GOT3 (cell line): ENCODE measurements at places on chromosomes 2 and 18.

GRCh38 chr2:137050949-137051348, 285.6 kb downstream of the THSD7B start:
- no peak for DNase-seq

DNA sequence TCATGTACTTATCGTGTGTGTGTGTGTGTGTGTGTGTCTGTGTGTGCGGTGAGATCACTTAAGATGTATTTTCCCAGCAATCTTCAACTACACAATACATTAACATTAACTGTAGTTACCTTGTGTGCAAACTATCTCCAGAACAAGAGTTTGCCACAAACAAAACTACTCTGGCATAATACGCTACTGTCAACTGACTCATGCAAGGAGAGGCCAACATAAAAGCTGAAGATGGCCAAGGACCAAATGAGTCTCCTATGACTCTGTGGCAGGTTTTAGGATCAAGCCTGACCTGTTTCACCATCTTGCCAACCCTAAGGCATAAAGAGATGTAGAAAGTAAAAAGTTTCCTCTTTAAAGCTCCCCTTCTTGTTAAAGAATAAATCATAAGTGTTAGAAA, 20.1 kb downstream of the CYB5A start:
- DNase-seq, result no peak

- DNase-seq, result no peak
Observed at GRCh38 chr2:190068764-190069163, 6.2 kb upstream of the MSTN start.

DNA sequence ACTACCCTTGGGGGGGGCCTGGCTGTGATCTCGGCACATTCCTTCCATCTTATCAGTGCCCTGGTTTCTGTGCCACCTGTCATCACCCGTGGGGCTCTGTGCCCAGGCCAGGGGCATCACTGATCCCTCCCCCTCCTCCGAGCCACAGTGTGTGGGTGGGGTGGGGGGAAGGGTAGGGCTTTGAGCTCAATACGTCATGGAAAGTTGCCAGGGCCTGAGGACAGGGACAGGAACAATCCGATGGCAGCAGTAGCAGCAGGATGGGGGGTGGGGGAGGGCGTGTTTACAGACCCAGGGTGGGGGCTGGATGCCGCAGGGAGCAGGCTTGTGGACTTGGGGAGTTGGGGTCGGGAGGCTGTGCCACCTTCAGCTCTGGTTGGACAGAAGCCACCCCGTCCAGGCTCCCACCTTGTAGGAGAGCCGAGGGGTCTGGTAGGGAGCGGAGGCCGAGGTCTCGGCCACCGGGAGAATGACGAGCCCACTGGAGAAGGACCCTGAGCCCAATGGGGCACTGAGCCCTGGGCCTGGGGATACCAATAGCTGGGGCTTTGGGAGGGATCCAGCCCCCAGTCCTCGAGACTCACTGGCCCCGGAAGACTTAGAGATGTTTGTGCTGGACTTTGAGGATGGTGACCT, 3.5 kb downstream of the SLC4A3 start:
- DNase-seq, result no peak

DNA sequence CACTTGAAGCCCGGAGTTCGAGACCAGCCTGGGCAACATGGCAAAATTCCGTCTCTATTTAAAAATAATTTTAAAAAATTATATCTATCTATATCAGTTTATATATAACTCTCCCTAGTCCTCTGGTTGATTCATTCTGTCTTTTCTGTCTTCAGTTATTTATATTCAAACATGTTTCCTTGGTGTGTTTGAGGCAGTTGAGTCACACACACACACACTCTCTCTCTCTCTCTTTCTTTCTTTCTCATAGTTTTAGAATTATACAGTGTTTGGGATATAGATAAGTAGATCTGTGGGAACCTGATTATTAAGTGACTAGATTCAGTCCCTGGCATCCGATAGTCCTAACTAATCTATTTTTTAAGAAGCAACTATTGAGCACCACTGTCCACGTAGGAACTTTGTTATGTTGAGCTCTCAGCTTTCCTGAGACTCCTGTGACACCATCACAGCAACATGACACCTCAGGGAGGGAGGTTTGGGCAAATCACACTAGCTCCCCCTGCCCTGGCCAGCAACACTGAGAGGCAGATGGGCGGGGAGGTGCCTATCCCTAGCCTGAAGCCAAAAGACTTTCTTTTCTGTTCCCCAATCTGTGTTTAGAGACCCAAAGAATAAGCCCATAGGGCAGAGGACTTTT, 482.7 kb downstream of the DLGAP1 start:
- no peak for DNase-seq

- DNase-seq, result no peak
Observed at GRCh38 chr18:79367480-79367879, 28.2 kb upstream of the NFATC1 start.

- no peak for DNase-seq
Observed at GRCh38 chr2:167783261-167784083, 463.9 kb downstream of the STK39 start.

DNA sequence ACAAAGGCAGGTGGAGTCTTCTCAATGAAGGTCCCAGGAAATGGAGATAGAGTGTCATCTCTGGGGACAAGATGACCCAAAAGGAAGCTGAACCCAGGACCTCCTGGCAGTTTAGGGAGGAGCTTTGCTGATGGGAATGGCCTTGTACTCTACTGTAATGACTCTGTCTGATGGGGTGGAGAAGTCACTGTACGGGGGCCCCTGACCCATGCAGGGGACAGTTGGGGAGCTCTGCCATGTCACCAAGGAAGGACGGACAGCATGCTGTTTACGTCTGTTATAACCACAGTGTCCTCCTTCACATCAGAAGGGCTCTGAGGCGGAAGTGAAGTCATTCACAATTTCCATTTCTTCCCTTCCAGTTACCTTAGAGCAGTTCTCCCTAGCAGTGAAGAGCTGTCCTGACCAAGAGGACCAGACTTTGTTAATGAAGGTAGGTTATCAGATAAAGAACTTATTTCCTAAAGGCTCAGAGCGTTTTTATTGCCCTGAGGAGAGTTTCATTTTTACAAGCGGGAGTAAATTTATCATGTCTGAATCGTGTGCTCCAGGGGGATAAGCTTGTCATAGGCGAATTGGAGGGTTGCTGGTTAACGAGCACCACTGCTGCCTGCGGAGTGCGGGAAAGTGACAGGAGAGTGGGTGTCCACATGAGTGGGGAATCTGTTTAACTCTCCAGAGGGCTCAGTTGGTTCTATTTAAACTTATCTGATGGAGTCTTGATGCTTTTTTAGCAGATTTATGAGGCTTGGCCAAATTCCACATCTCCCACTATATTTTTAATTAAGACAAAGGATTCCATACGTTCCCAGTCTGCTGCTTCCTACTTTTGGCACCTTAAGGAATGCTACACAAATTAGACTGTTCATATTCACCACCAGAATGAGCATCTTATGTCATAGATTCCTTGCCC, 71.6 kb upstream of the BCL2L11 start:
- no peak for DNase-seq

DNA sequence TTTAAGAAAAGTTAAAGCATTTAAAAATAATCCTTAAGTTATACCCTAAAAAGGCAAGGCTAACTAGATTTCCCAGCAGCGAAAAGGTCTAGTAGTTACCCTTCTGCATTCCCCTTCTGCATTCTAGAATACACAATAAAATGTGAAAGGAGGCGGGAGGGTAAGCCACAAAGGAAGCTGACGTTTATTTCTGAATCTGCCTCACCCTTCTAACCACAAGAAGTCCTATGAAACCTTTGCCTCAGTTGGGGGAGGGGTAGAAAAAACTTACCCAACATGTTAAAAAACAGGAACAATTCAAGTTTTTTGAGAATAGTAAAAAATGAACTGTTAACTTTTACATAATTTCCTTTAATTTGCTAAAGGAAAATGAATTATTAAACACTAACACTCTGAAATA, 11.3 kb downstream of the STK17B start:
- DNase-seq, result no peak

GRCh38 chr2:9650119-9650821, 19.5 kb upstream of the YWHAQ start:
- no peak for DNase-seq

GRCh38 chr18:11587846-11588245, 21.6 kb upstream of the SLC35G4 start:
- no peak for DNase-seq

- DNase-seq, result no peak
Observed at GRCh38 chr2:20939931-20940795, 103.7 kb downstream of the APOB start.

DNA sequence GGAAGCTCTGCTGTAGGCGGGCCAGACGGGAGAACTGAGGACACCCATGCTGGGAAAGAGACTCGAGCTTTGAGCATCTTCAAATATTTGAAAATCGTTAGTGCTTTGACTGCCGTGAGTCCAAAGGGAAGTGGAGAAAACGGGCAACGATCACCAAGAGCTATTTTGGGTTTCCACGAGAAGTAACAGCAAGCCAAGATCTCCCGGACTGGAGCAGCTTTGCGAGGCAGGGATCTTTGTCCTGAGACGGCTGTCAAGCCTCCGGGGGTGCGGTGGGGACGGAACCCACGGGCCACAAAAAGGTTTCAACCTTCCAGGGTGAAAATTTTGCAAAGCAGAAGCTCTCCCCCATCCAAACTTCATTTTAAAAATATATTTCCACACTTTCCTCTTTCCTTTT, 195.8 kb downstream of the NDUFA10 start:
- DNase-seq, result no peak

DNA sequence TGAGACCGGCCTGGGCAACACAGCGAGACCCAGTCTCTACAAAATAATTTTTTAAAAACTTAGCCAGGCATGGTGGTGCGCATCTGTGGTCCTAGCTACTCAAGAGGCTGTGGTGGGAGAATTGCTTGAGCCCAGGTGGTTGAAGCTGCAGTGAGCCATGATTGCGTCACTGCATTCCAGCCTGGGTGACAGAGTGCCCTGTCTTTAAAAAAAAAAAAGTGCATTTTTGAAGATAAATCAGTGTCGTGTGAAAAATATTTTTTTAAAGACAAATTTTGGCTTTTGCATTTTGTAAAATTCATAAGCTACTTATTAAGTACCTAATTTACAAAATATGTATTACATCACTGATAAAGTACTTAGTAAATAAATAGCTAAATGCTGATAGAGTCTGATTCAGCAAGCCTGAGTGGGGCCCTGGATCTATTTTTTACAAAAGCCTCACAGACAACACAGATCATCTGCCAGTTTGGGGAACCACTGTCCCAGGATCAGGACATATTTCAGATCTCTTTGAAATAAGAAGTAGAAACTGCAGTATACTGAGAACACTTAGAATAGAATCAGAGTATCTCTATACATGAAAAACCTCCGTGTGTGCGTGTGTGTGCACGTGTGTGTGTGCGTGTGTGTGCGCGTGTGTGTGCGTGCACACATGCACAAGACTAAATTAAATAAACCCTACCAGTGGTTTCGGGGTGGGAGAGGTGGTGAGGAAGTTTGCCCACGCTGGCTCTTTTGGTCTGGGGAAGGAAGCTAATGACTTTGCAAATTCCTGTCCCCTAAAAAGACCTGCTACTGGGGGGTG, 61.6 kb downstream of the AAK1 start:
- no peak for DNase-seq

- no peak for DNase-seq
Observed at GRCh38 chr2:117170897-117171296, 643.6 kb upstream of the DDX18 start.

DNA sequence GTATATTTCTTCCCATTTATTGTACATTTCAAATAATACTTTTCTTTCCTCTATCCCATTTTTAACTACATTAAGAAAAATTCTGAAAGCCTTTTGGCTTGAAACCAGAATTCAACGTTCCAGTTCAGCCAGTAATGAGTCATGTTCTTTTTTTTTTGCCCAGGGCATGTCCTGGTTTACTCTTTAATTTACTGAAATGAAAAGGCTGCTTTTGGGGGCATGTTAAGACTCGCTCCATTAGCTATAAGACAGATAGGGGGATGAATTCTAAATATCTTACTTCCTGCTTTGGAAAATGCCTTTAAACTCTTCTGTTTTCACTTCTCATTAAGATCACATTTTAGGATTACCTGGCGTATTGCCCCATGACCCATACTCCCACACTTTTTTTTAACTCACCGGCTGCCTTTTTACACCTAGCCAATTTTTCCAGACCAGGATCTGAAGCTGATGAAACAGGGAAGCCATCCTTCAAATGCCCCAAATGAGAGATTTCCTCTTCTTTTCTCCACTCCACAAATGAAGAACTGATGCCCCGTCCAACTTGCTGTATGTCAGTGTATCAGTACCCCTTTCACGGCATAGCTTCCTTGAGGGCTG, 585 bp downstream of the ABCA12 start:
- no peak for DNase-seq

GRCh38 chr2:54864096-54864495, 140.6 kb downstream of the EML6 start:
- DNase-seq, result no peak

GRCh38 chr2:108199726-108200125, 40.0 kb upstream of the SULT1C3 start:
- no peak for DNase-seq
